ENCODE measurements at places on chromosomes 6 and 20.

DNA sequence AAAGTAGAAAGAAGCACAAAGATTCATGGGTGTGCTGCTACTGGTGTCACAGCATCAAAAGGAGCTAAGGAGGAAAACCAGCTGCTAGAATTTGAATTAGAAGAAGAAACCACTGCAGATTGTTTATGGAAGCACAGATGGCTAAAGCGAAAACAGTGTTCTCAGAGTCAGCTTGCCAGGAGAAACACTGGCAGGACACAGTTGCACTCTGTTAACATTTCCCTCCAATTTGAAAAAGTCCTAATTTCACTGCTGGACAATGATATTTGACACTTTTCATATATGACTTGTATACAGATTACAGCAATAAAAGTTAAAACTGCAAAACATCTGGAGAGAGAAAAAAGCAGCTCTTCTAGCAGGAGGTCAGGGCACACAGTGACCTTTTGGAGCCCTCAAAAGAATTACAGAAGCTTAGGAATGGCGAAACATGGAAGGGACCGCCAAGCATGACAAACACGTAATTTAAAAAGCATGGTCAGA lies 314.5 kb downstream of the COL12A1 start:
- no peak for DNase-seq

GRCh38 chr6:106745824-106746582 lies 116.6 kb downstream of the QRSL1 start:
- peak; percentile 24 for DNase-seq

GRCh38 chr20:11389186-11389585 lies 528.5 kb upstream of the BTBD3 start:
- no peak for DNase-seq

DNA sequence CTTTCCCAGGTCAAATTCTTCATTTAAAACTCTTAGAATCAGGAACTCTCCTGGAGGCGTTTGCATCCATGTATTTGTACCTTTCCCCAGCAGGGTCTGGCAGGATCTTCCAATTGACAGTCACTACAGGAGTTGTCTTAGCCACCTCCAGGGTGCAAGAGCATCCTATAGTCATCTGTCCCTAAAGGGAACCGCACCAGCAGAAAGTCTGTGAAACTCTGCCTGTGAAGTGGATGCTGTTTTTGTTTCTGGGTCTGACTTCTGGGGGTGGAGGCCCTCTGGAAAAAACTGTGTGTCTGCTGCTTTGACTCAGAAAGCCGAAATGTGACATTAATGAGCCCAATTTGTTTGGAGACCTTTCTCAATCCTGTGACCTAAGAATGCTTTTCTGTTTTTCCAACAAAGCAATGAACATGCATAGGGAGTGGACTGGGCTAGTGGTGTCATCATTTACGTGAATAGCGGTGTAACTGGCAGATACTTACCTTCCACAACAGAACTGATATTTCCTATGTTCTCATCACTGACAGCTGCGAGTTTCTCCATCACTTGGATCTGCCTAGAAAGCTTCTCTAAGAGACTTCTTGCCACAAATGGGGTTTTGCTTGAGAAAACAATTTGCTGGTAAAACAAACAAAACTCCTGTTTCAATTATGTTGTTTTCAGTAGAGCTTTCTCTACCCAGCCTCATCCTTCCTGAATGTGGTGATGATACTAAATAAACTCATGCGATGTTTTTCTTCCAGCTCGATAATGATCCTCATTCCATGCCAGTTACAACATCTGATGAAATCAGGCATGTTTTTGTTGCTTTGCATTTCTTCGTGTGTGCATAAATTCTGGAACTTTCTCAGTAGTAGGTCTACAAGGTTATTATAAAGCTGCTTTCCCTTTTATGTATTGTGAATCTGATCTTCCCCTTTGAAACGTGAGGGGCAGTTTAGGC lies 33.3 kb upstream of the ARMH2 start:
- no peak for DNase-seq

DNA sequence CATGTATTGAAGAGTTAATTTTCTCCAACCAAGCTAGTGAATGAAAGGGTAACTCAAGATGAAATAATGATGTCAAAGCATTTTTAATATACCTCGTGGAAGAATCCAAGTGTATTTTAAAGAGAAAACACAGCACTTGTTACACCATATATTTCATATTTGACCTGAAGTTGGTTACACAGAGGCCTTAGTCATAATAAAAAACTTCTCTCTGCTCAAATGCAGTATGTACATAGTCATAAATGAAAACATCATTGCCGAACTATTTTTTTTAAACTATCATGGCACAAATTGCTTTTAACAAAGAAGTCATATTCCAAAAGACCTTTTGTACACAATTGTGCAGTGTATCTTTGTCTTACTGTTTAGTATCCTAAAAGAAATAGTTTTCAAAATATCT lies 43.0 kb downstream of the BACH2 start:
- no peak for DNase-seq

GRCh38 chr20:59820204-59821041 lies 113.0 kb downstream of the SYCP2 start:
- peak; percentile 88 for DNase-seq

DNA sequence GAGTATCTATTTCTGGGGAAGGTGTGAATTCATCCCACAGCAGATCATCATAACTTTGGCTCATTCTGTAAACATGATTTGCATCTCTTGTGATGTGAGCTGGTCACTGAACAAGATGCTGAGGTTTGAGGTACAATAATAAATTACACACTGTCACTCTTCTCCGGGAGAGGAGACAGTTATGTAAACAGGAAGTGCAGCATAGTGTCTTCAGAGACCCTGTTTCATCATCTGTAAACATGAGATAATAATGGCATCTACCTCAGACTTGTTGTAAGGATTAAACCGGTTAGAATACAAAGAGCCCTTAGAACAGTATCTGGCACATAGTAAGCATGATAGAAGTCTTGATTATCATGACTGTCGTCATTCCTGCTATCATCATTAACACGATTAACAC lies 125.2 kb downstream of the TBC1D7 start:
- DNase-seq, result peak; percentile 5

DNA sequence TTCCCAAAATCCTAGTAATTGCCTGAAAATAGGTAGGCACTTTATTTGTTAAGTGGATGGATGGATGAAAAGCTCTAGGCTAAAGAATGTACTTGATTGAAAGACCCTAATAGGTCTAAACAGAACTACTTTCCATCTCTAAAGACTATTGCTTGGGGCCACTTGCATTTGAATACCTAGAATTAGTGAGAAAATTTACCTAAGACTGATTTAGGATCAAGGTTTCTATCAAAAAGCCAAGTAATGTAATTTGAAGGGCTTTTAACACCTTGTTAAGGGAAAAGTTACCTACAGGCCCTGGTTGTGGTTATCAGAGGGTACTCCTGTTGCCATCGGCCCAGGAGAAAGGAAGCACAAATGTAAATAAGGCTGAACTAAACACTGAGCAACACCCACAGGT lies 580.7 kb downstream of the LMBRD1 start:
- DNase-seq, result no peak

DNA sequence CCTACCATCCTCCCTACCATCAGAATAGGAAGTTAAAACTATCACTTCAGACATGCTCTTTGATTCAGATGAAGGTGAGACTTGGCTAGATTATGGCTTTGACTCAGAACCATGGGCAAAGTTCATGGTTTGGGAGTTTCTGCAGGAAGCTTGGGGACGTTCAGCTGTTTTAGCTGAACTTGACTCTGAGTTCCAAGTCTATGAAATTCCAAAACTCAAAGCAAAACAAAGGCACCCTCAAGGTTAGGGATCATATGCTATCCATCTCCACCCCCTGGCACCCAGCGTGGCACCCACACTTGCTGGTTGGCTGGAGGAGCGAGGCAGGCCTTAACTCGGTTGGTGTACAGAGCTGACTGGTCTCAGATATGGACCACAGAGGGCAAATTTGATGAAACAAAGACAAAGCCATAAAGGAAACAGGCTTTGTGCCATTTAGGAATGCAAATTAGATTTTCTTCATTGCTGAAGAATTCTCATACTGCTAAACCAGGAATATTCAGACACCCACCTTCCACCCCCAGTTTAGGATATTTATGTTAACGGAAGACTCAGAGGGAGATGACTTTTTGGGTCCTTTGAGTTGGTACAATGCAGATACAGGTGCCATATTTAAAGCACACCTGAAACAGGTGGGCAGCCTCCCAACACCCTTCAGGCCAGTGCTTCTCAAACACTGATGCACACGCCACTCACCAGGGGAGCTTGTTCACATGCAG lies 88.4 kb upstream of the SLC22A16 start:
- no peak for DNase-seq

- peak; percentile 51 for DNase-seq
These were observed 21.1 kb downstream of the FOXA2 start for GRCh38 chr20:22563062-22563965.

- DNase-seq, result no peak
These were observed 32.1 kb downstream of the METTL24 start for GRCh38 chr6:110326057-110326456.

- DNase-seq, result no peak
These were observed 113.3 kb upstream of the ASF1A start for GRCh38 chr6:118780668-118781067.

GRCh38 chr6:28343898-28344677 lies 5.7 kb upstream of the ZKSCAN3 start:
- DNase-seq, result no peak

DNA sequence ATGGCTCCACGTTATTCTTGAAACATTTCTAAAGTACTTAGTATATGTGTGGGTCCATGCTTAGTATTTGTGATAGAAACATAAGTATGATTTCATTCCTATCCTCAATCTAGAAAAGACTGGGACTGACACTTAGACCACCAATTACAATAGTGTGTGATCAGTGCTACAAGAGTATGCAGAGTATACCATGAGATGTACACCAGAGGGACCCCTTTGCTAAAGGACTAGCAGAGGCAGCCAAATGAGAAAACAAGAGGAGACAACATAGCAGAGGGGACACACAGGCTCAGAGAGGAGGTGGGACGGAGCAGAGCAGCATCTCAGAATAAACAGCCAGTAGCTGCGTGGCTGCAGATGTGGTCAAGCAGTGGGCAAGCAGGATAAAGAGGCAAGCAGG lies 21.0 kb downstream of the RMND1 start:
- no peak for DNase-seq

- DNase-seq, result no peak
These were observed 143.9 kb upstream of the SHLD1 start for GRCh38 chr20:5606350-5606749.

- no peak for DNase-seq
These were observed 18.5 kb upstream of the STMND1 start for GRCh38 chr6:17083397-17083796.

- no peak for DNase-seq
These were observed 10.6 kb downstream of the IRF4 start for GRCh38 chr6:401994-402640.

DNA sequence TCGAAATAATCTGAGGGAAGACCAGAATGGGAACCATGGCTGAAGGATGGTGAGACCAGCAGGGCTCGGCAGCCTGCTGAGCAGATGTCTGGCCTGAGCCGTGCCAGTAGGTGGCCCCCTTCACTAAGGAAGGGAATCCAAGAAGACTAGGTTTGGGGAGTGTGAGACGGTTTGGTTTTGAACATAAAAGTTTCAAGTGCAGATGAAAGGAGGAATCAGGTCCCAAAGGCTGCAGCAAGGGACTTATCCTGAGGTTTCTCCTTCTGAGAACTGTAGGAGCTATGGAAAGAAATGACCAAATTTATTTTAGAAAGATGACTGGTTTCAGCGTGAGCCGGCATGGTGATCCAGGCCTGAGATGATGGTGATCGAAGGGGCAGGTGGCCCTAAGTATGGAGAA lies 4.6 kb upstream of the OSER1 start:
- DNase-seq, result peak; percentile 36

DNA sequence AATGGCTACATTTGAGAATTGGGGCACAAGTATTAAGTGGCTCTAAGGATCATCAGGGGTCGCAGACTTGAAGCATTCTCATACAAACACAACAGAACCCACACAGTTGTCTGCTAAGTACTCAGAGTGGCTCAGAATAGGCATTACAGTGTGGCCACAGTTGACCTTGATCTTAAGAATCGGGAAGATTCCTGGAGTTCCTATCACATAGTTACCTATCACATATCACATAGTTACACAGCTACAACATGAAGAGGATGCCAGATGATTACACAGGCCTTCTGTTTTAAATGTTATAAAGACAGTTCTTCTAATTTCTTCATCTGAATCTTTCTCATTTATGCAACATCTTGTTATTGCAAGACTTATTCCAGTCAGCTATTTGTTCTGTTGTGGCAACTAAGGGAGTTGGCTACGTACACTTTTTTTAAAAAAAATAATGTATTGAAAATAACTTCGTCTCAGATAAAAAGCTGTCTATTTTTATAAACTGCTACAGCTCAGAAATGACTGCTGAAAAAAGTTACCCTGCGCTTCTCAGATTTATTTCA lies 129.0 kb downstream of the REV3L start:
- DNase-seq, result no peak

Measured in NCI-H1417 (cell line).